NCI-H1417 treated with DMSO at 0.1 percent for 48 hours (cell line): ENCODE measurements at places on chromosomes 12 and 14.

DNA sequence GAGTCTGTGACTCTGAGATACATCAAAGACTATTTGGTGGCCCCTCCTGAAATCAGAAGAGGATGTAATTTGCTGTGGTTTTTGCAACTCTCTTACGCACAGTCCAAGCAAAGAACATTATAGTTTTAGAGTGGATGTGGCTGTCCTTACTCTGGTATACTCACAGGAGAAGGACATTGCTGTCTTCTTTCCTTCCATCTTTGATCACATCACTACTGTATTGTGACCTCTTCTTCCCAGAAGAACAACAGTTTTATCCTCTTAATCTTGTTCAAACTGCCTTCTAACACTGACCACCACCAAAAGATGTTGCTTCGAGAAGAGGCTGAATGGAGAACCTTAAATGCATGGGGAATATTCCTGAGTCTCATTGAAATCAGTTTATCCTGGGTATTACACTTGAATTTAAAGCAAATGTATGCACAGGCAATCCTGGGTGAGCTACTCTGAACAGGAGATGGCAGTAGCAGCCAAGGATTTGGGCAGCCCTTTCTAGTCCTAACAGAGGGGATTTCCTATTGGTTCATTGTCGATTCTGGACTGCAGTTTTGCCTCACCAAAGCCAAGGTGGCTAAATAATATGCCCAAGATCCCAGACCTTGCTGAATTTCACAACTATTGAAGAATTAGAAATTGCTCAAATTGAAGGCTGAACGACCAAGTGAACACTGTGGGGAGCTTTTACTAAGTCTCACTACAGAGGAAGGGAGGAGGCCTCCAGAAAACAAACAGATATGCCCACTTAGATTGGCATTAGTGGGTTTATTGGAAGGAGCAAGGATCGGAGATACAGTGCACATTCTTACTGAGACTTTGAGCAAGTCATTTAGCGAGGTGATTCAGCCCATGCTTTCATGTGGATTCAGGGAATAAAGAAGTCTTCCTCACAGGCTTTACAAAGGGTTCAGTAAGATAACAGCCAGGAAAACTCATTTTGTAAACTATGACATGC is 282.8 kb downstream of the PAWR start:
- DNase-seq: no peak

DNA sequence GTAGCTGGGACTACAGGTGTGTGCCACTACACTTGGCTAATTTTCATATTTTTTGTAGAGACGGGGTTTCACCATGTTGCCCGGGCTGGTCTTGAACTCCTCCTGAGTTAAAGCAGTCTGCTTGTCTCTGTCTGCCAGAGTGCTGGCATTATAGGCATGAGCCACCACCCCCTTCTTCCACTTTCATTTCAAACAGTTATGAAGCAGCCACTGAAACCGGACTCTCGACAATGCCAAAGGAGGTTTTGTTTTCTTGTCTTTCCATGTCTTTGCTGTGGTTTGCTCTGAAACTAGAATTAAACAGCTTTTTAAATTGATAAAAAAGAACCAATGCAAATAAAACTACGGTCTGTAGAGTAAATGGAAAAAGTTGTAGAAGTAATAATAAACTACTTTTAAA is 30.4 kb downstream of the RAP1B start:
- no peak for DNase-seq

- no peak for DNase-seq
These were observed at the start of gene CLEC4A for GRCh38 chr12:8123124-8123912. Gene CLEC4A, plus strand, starts transcription at chr12:8123617. Its CDS starts 262 bp downstream, at chr12:8123879.

DNA sequence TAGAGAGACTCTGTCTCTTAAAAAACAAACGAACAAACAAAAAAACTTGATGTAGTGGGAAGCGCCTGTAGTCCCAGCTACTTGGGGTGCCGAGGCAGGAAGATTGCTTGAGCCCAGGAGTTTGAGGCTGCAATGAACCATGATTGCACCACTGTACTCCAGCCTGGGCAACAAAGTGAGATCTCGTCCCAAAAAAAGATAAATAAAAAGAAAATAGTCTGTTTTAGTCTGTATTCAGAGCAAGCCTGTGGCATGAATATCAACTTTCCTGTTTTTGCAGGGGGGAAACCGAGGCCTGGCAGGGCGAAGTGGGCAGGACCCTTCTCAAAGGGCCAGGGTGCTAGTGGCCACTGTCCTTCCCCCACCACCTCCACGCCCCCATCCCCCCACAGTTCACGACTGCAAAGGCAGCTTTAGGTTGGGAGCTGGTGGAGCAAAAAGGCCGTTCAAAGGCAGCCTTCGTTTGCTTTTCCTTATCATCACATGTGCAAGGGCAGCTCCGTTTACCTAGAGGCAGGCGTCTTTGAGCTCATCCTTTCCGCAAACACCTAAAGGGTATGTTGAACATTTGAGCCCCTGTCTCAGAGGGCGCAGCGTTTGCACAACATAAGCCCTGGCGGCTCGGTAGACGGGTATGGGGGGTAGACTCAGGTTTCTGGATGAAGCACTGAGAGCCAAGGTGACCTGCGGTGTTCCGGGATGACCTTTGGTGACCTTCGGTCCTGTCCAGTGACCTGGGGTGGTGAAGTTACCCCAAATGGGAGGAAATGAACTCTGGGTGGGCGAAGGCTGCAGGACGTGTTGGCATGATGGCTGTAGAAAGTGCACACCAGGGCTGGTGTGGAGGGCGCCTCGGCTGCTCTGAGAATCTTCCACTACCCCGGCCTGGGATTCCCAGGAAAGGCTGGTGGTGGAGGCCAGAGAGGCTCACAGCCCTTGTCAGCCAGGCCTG is 8.7 kb upstream of the MEG3 start:
- no peak for DNase-seq

DNA sequence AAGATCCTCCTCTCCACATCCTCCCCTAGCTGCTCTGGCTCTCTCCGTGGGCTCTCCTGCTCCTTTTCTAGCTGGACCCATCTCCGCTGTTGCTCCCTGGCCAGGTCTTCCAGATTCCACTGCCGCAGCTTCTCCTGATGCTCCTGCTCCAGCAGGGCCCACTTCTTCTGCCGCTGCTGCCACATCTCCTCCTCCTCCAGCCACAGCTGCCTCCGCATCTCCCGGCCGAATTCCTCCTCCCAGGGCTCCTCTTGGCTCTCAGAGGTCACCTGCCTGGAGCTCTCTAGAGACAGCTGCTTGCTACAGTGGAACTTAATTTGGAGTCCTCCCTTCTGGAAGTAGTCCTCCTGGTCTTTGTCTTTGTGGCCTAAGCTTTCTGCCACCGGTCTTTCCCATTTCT is 5.5 kb downstream of the FAM186B start:
- DNase-seq: no peak
